Stimulated activated CD8-positive, alpha-beta memory T cell treated with anti-CD3 and anti-CD28 coated beads, Interleukin-15, amount 100 ng/mL, for 1 hour (primary cell): ENCODE measurements at places on chromosomes 5 and 9.

- no peak for DNase-seq
Observed at GRCh38 chr5:41641621-41642020, 131.2 kb upstream of the PLCXD3 start.

DNA sequence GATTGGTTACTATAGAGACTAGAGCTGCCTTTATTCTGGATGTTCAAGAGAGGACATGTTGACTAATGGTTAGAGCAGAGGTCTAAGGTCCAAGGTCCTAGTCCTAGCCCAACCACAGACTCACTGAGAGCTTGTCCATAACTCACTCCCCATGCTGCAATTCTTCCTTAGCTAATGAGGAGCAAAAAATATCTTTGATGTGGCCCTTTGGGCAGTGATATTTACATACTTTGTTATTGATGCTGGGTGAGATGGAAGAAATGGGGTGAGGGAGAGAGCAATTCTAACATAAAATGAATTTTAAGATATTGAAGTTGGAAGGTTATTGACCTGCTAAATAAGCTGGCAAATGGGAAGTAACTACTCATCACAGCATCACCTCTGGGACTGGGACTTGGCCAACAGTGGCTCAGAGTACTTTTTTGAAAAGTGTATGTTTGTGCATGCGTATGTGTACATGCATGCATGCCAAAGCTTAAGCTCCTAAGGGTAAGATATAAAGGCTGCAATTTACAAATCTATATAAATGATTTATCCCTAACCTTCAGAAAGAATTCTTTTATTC lies 58.0 kb upstream of the ANKRD55 start:
- DNase-seq = no peak

DNA sequence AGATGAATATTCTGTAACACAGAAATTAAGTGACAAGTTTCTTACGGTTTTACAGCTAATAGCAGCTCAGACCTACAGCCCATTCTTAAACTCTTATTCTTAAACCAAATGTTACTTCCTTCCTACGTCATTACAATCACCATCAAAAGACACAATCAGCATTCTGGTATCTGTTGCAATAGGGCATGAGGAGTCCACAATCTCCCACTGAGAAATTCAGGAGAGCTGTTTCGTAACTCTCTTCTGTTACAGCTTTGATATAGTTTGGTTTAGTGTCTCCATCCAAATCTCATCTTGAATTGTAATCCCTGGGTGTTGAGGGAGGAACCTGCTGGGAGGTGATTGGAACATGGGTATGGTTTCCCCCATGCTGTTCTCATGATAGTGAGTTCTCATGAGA lies 163.4 kb downstream of the GAS1 start:
- no peak for DNase-seq

- no peak for DNase-seq
Observed at GRCh38 chr5:107216587-107216986, 454.1 kb downstream of the EFNA5 start.
